Placental epithelial cell (primary cell): ENCODE measurements at places on chromosomes 7 and 10. TPM values are rescaled to one million over a fixed set of nuclear protein-coding genes. Genes with fewer than 3 reads are reported as not detected.

Gene VPS37D
- 0.87 and 2.7 TPM in 2 replicates for total RNA-seq

Gene CAV2
- 271 and 366 TPM in 2 replicates for total RNA-seq

Gene MCU
- total RNA-seq = 18.0 and 20.8 TPM in 2 replicates

Gene SFTPA1
- not detected in 2 replicates for total RNA-seq
